ENCODE measurements at places on chromosomes 11 and 22. TPM values are rescaled to one million over a fixed set of nuclear protein-coding genes. Genes with fewer than 3 reads are reported as not detected.

PRG3 gene
- not detected for total RNA-seq

ESAM gene
- total RNA-seq: 10.8 TPM

DNA sequence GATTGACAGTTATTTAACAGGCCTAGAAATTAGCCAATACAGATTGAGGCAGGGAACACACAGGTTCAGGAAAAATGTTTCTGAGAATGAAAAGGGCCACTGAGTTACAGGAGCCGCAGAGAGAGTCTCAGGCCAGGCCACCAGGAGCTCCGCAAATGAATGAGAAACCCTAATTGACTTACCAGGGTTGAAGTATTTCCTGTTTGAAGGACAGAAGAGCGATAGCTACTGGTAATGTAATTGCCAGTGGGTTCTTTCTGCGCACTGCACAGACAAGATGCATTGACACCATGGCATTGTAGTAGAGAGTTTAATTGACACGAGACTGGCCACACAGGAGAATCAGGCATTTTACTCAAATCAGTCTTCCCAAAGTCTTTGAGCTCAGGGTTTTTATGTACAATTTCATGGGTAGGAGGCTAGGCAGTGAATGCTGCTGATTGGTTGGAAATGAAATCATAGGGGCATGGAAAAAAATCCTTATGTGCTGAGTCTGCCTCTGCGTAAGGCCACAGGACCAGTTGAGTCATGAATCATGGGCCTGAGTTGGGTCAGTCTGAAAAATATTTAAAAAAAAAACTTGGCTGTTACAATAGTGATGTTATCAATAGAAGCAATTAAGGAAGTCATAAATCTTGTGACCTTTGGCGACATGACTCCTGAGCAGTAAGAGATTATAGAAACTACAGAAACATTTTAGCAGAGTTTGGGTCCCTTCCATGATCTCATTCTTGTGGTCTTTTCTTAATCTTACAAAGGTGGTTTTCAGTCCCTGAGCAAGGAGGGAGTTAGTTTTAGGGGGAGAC lies 203.8 kb downstream of the CASP12 start:
- no peak for DNase-seq

DNA sequence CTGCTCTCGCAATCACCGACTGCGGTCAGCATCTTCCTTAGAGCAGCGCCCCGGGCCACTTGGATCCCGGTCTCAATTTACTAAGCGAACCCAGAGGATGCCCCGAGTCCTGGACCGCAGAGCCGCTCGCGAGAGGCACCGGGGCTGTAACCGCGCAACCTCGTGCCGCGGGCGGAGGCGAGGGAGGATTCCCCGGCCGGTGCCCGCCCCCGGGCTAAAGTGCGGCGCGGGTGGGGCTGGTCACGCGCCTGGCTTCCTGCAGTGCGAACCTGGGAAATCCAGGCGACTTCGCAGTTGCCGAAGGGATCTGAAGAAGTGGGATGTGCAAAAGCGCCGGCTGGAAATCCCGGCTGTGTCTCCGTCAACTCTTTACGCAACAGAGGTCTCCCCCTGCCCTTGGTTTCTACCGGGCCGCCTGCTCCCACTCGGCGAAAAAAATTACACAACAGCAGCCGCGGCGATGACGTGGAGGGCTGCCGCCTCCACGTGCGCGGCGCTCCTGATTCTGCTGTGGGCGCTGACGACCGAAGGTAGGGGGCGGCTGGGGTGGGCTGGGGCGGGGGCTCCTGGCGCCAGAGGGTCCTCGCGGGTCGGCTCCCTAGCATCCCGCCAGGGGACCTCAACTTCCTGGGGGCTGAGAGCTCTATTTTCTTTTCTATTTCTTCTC lies at the start of gene NCR3LG1:
TSS of gene NCR3LG1 (plus strand) at position 291 of the 667 bp plus-strand sequence. CDS start at position 461, 170 bp downstream.
- DNase-seq: no peak

All from PC-3 (cell line).